ENCODE measurements at places on chromosomes 16 and 17.

GRCh38 chr17:2058586-2059546 lies 4.0 kb downstream of the HIC1 start:
- DNase-seq, result peak; percentile 81

GRCh38 chr17:55661256-55661758 lies 61.4 kb downstream of the TMEM100 start:
- no peak for DNase-seq

DNA sequence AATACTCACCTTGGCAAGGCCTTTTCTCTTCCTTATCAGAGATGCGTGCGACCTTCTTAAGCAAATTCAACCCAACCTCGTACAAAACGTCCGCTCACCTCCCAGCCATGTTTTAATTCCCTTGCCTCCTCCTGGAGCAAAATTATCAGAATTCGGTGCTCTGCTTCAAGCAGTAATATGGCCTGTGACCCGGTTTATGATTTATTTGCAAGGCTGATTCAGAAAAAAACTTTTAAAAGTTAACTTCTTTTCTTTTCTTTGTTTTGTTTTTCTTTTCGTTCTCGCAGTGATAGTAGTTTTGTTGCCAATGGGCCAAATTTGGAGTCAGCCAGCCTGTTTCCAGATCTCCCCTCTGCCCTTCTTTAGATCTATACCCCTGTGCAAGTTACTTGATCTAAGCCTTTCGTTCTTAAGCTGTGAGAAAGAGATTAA lies at the start of gene PHLPP2:
Gene PHLPP2 (minus strand): TSS at position 382 of the 432 bp plus-strand sequence. CDS start 9,906 bp downstream, outside the sequence.
- DNase-seq, result no peak

DNA sequence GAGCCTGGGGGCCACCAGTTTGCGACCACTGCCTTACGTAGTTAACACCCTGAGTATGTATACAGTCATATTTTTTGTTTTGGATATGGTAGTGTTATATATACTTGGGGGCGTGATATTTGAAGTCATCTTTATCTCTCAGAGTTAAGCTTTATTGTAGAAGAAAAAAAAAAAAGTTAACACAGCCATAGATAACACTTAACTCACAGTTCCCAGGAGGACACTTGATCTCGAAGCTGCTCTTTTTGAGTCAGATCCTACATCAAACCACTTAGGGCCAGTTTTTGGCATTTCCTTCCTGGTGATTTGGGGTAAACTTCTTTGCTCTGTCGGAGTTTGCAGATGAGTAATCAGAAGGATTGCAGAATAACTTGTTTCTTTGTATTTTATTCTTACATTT lies 5.8 kb downstream of the ITPRIPL2 start:
- DNase-seq, result no peak

DNA sequence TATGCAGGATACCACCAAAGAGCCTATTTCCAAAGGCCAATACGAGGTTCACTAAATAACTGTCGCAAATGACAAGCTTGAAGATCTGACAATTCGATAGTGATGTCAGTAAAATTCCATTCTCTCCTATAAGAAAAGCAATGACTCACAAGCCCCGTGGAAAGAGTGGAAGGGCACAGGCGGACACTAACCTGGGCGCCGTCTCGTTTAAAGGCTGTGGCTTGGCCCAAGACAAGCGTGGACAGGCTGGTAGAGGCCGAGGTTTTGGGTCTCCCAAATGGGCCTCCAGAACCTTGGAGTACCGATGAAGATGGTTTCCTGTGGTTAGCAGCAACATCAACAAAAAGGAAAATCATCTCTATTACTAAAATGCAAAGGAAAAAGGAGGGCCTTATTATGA lies 16.5 kb upstream of the SLC38A8 start:
- no peak for DNase-seq

DNA sequence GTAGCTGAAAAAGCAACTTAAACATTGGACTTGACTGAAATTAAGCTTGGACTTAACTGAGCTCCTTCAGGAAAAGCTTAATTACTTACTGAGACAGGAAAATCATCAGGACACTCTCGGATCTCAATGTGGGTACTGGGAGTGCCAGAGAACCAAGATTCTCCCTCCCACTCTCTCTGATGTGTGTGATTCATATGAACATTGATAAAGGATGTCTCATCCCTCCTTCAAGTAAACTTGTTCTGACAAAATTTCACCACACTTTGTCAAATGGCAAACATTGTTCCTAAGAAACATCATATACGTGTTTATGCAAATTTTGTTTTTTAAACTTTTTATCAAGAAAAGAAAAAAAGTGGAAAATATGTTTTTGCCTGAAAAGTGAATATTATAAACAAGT lies 4.1 kb upstream of the SLFN5 start:
- DNase-seq, result no peak

DNA sequence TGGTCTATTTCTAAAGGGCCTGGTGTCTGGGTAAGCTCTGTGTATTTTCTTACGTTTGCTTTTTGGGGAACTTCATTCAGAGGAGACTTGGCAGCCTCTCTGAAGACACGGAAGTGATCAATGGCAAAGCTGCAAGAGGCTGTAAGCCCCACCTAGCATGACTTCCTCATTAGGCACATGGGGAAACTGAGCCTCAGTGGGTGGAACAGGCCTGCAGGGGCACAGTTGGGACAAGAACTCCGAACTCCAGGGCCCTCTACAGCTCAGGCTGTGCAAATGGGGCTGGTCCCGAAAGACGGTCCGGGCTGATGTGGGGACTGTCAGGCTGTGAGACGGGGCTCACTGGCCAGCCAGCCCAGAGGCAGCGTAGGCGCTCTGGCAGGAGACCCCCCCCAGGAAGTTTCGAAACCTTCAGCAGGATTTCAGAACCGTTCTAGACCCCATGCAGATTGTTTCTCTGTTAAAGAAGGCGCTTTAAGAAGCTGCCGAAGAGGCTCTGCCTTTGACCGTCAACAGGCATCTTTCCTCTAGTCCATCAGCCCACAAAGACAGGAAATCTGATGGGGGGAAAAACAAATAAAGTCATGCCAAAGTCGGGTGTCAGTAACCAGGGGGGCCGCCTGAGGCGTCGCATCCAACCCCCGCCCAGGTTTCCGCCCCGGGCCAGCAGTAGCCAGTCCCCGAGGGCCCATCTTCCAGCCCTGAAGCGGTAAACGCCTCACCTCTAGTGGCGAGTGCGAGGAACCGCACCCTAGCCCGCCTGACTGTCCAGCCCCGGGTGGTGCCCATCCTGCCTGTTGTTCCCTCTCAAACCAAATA lies 79.8 kb upstream of the TBC1D3K start:
- DNase-seq, result peak; percentile 77

- DNase-seq, result no peak
Observed at GRCh38 chr16:30992276-30992780, 7.3 kb downstream of the HSD3B7 start.

- no peak for DNase-seq
Observed at GRCh38 chr16:85674828-85675227, 13.9 kb downstream of the GINS2 start.

DNA sequence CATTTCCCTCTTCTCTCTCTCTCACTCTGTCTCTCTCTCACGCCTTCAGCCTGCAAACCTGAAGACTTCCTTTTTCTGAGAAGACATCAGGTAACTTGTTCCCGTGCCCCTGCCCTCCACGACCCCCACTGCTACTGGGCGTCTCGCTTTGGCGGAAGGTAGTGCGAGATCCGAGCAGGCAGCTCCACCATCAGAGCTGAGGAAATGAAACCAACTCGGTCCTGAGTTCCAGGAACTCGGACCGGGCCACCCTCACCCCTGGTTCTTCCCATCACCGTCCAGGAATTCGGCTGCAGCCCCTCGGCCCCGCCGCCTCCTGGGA lies 585 bp downstream of the MLKL start:
- DNase-seq, result peak; percentile 39

DNA sequence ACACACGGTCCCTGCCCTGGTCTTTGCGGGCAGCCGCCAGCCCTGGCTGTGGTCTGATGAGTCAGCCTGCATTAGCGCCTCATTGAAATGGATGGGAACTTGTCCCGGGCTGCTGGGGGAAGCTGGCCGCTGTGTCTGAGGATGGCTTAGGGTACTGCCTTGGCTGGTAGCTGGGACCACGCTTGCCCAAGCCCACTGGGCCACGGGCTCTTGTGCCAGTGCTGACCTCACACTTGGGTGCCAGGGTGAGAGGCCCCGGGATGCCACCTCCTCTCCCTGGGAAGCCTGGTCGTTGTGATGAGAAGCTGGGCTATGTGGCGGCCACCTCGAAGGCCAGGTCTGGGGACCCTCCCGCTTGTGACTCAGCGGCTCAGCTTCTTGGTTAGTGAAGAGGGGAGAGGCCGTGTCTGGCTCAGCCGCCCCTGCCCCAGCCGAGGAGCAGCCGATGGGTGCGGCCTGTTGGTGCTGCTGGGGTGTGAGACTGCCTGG lies 10.7 kb downstream of the CACNA1H start:
- DNase-seq, result no peak

- no peak for DNase-seq
Observed at GRCh38 chr16:67445913-67446907, 15.3 kb downstream of the HSD11B2 start.

- DNase-seq, result no peak
Observed at GRCh38 chr17:80762076-80762475, 217.4 kb downstream of the RPTOR start.

DNA sequence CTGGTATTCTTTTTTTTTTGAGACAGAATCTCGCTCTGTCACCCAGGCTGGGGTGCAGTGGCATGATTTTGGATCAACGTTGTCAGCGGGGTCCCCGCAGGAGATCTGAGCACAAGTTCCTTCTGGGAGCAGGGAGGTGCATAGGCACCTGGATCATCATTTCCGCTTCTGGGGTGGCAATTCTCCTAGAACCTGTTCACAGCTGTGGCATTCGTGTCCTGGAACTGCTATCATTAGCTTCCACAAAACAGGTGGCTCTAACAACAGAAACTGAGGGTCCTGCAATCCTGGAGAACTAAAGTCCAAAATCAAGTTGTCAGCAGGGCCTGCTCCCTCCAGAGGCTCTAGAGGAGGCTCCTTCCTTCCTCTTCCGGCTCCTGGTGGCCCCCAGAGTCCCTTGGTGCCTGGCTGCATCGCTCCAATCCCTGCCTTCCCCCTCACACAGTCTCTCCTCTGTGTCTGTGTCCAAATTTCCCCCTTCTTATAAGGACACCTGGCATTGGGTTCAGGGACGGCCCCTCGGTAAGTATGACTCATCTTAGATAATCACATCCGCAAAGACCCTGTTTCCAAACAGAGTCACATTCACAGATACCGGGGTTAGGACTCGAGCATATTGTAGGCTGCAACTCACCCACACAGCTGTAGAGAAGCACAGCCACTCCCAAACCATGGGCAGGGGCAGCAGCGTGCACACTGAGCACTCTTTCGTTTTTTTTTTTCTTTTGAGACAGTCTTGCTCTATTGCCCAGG lies 43.5 kb upstream of the KLHDC4 start:
- DNase-seq, result no peak

- DNase-seq, result no peak
Observed at GRCh38 chr16:28607116-28607623, 2.7 kb downstream of the SULT1A1 start.

DNA sequence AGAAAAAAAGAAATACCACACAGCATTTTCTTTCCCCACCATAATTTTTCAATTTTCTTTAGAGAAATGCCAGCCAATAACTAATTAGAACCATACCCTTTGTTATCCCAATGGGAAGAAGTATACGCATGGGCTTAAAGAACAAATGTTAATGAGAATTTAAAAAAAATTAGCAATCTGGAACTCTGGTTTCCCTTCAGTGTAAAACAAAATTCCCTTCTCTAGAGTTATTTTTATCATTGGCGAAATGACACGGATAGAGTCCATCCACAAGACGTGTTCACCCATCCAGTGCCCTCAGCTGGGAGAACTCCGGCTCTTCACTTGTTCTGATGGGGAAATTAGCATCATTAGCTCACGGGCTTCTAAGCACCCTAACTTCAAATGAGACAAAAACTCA lies 3.3 kb downstream of the NXN start:
- DNase-seq, result no peak

DNA sequence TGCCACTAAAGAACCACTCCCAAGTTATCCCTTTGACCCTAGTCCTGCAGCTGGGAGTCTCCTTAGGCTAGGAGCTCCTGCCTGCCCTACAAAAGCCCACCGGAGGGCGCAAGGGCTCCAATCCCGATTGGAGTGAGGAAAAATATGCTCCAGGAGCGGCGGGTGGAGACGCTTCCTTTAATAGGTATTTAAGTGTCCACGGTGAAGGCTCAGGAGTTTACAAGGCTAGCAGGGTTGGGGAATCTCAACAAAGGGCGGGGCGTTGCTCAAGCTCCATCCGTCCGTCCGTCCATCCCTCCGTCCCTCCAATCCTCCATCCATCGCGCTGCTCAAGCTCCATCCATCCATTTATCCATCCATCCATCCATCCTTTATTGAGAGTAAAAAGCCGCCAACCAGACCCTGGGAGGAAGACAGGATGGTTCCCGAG lies 556 bp upstream of the SPNS1 start:
- peak; percentile 46 for DNase-seq

- peak; percentile 65 for DNase-seq
Observed at GRCh38 chr17:6574687-6575595, 18.6 kb upstream of the PITPNM3 start.

DNA sequence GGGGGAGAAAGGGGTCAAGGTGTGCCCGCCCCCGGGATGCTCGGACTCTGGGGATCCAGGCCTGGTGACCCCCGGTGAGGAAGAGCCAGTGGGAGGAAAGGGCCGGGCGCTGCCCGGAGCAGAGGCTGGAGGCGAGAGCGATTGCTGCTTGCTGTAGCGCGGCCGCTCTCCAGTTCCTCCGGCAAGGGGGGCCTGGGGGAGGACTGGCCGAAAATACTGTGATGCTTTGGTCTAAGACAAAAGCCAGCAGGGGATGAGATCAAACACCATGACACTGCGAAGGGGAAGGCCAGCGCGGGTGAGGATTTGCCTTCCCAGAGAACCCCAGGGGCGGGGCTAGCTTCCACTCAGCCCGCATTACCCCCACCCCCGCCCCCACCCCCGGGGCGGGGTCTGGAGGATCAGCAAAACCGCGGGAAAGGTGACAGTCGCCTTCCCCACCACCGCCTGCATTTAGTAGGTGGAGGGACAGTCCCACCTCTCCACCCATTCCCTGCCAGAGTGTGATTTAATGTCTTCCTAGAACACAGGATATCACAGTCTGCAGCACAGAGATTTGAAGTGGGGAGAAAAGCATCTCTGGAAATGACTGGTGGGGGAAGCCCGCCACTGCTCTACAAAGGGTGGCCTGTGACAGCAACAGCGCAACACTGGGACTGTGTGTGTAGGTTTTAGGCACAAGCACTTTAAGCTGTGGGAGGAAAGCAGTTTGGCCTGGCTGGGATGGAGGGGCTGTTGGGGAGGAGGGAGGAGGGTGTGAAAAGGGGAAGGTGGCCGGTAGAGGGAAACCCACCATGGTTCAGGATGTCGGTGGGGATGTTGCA lies 25.7 kb downstream of the MRC2 start:
- peak; percentile 95 for DNase-seq

DNA sequence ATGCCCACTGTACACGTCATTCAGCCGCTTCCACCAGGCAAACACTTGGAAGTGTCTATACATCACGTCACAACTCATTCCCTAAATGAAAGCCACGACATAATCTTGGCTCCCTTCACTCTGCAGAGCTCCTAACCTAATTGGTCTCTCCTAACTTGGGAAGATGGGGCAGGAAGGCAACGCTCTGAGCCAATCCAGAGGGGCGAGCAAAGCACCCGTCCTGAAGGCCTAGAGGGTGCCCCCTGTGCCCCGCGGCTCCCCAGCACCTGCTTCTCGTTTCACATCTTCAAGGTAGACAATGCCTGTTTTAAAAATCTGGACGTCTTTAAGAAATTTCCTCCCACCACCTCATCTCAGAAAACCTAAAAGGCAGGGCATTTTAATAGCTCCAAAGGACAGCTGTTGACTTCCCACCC lies 1.0 kb downstream of the CSNK2A2 start:
- DNase-seq, result peak; percentile 10

- no peak for DNase-seq
Observed at GRCh38 chr17:34756637-34757021, 177.2 kb downstream of the TMEM132E start.

All from activated CD4-positive, alpha-beta T cell treated with anti-CD3 and anti-CD28 coated beads for 48 hours (primary cell).